ENCODE measurements at places on chromosomes 3 and 15.

DNA sequence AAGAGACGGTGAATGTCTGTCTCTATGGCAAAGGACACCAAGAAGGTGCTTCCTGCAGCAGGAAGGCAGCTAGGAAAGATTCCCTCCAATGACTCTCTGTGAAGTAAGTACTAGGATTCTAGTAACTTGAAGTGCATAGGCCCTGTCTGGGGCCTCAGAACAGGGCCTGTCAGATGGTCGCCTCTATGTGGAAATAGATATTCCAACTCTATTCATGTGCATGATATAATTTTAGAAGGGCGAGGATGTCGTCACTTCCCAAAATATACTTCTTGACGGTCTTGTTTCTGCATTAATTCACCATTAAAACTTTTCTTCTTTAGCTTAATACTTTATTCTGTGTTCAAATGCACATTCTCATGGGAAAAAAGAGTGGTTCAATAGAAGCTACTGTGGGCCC is 167.0 kb downstream of the TLE3 start:
- DNase-seq = no peak

- DNase-seq = no peak
Measured at GRCh38 chr3:42826141-42826540, 16.9 kb downstream of the ACKR2 start.

- DNase-seq = no peak
Measured at GRCh38 chr3:440826-441225, 244.3 kb downstream of the CHL1 start.

DNA sequence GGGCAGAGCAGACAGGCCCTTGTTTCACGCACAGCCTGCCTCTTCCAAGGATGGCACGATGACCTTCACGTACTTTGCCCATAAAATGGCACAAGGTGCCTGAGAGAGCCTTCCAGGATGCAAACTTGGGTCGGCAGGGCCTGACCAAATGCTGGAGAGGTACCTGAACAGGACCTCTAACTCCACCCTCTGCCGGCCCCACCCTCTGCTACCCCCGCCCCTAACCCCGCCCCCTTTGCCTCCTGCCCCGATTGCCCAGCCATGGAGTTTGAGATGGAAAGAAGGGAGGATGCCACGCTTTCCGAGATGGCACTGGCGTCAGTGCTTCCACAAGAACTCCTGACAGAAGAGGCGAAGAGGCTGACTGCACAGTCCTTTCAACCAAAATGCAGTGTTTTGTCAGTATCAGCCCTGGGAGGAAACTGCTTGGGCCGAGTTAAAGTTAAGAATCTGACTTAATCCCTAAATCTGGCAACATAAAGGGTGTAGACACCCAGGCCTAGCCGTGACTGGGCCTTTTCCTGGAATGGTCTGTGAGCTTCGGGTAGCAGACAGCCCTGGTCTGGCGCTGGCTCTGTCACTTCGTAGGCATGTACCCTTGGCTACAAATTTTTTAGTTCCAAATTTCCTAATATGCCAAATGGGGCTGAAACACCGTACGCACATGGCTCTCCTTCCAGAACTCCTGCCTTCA is 230.3 kb upstream of the RGMA start:
- no peak for DNase-seq

DNA sequence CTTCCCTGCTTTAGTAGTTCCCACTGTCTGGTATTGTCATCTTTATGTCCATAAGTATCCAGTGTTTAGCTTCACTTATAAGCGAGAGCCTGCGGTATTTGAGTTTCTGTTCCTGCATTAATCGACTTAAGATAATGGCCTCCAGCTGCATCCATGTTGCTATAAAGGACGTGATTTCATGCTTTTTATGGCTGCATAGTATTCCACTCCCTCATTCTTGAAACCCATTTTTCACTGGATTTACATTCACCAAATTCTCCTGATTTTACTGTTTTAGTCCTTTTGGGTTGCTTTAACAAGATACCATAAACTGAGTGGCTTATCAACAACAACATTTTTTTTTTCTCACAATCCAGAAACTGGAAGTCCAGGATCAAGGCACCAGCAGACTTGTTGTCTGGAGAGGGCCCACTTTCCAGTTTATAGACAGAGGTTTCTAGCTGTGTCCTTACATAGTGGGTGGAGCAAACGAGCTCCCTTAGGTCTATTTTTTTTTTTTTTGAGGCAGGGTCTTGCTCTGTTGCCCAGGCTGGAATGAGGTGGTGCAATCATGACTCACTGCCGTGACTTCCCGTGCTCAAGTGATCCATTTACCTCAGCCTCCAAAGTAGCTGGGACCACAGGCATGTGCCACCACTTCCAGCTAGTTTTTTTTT is 6.1 kb upstream of the TICRR start:
- no peak for DNase-seq

GRCh38 chr3:36893826-36894225 is 51.0 kb downstream of the TRANK1 start:
- DNase-seq = no peak

DNA sequence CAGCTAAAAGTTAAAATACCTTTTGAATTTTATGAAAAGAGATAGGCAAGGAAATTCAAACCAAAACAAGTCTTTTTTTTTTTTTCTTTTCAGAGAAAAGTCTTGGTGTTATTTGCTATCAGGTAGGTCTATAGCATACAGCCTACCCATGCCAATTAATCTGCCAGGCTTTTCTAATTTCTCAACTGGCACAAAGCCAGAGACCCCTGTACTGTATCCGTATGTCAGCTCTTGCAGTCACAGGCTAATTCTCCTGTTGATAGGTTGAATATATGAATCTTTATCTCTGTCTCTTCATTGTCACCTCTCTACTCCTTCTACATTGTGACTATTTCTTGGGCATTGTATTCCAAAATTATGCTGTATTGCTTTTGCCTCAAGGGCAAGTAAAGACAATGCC is 133.4 kb downstream of the IL5RA start:
- DNase-seq = no peak

DNA sequence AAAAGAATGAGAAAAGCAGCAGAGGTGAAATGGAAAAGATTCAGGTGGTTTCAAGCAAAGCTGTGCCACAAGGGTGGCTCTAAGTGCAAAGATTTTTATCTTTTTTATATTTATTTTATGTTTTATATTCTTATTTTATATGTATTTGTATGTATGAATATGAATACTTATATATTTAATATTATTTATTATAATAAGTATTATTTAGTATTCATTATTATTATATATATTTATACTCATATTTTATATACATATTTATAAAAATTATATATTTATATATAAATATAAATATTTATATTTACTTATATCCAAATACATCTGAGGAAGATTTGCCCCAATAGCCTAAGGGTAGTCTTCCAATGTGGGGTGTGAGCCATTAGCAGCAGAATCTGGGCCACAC is 1002.0 kb downstream of the CADM2 start:
- DNase-seq = no peak

- no peak for DNase-seq
Measured at GRCh38 chr3:188303286-188303799, 149.4 kb downstream of the LPP start.

GRCh38 chr15:66587020-66587419 is 21.2 kb upstream of the LCTL start:
- DNase-seq = no peak

GRCh38 chr15:39247574-39247973 is 333.3 kb upstream of the THBS1 start:
- DNase-seq = no peak

GRCh38 chr3:159273608-159274007 is 471.8 kb downstream of the MFSD1 start:
- no peak for DNase-seq

DNA sequence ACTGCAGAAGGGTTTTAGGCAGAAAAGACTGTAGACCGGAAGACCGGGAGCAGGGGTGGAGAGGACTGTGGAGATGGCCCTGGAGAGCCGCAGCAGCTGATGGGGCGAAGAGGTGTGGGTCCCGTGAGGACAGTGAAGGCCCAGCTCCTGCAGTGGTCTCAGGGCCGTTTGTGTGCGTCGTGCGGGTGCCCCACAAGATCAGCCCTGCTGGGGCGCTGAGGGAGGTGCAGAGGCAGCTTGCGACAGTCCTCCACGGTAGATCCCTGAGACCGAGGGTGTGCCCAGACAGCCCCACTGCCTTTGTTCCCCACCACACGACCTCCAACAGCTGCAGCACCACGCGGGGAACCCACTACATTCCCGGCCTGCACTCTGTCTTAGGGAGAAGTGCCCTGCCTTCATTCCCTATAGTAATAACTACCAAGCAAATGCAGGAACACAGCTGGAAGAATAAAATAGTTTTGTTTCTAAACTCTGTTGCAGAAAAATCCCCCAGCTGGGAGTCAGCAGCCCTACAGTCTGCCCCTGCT is 19.0 kb upstream of the CRABP1 start:
- DNase-seq = no peak

DNA sequence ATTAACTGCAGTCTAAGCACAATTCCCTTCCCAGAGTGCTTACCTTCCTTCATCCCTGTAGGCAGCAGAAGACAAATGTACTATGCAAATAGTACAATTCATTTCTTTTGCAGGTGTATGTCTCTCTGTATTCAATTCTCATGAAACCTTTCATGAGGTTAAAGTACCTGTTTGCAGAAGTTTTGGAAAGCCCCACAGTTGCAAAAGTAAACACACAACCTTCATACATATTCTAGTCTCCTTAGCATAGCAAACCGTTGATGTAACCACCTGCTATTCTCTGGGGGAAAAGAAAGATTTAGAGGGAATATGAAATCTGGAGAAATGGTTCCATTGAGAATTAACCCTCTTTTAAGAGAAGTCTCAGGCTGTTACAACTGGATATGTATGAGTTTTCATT is 200.3 kb upstream of the SUCLG2 start:
- no peak for DNase-seq

DNA sequence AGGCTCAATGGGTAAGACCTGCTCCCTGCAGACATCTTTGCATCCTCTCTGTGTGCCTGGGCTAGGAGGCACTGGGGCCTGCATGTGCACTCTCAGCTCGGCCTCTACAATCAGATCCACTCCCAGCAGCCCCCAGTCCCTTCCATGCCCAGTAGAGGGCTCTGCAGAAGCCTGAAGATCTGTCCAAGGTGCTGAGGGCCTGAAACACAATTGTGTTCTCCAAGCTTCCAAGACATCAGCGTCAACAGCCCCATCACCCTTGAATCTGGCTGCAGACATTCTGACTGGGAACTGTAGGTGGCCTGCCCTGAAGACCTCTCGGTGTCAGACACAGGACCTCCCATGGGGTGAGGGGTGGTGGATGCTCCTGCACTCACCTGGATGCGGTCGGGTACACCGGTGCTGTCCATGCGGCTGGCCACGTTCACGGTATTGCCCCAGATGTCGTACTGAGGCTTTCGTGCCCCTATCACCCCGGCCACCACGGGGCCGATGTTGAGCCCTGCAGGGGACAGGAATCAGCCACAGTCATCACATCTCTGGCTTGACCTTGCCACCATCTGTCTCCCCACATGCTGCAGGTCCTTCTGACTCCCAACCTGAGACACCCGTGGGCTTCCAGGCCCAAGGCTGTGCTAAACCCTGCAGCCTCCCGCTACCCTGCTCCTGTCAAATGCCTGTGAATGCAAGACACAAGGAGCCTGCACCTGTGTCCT is 84.7 kb downstream of the SEC22A start:
- no peak for DNase-seq
